NB4 (cell line): ENCODE measurements at places on chromosomes 1 and 21.
A peak's percentile ranks its signal among the peaks of the same experiment; 100 is the strongest.

- DNase-seq: no peak
Observed at GRCh38 chr1:87224201-87224600, 104.5 kb upstream of the LMO4 start.

GRCh38 chr1:226185141-226186036 lies 1.2 kb downstream of the ACBD3 start:
- DNase-seq: peak; percentile 24

GRCh38 chr1:86650065-86650464 lies 54.3 kb upstream of the SH3GLB1 start:
- no peak for DNase-seq

DNA sequence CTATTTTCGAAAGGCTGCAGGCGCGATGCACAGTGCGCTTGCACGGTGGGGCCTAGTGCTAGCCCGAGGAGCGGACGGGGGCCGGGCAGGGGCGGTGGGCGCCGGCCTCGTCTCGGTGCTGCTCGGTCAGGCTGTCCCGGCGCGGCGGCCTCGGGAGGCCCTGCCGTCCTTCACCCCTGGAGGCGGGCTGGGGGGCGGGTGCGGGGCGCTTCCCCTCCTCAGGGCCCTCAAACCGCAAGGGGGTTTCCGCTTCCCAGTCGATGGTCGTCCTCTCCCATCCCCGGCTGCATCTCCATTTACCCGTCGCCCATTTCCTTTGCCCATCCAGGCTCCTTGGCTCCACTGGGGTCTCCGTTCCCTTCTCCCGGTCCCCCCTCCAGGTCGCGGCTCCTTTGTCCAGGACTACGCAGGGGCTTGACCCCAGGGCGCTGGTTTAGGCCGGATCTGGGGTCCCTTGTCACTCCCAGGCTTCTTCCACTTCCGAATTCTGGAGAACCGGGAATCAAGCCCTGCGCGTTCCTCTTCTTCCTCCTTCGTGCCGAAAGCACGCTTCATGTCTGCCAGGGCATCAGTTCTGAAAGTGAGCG lies 196.3 kb upstream of the LMO4 start:
- no peak for DNase-seq

- peak; percentile 92 for DNase-seq
Observed at GRCh38 chr21:44845418-44846223, 27.8 kb upstream of the SUMO3 start.

GRCh38 chr1:87231703-87232367 lies 96.8 kb upstream of the LMO4 start:
- DNase-seq: no peak

DNA sequence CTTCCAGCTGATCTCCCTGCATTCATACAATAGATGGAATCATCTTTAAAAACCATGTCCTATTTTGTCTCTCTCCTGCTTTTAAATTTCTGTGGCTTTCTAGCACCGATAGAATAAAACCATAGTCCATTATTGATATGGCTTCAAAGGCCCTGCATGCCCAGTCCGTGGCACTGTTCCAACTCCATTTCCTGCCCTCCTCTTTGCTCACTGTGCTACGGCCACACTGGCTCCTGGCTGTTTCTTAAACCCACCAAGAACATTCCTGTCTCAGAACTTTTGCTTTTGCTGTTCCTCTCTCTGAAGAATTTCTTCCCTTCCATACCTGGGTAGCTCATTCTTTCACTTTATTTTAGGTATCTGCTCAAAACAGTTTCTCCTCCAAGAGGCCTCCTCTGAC lies 7.2 kb downstream of the SLAMF1 start:
- DNase-seq: peak; percentile 31

DNA sequence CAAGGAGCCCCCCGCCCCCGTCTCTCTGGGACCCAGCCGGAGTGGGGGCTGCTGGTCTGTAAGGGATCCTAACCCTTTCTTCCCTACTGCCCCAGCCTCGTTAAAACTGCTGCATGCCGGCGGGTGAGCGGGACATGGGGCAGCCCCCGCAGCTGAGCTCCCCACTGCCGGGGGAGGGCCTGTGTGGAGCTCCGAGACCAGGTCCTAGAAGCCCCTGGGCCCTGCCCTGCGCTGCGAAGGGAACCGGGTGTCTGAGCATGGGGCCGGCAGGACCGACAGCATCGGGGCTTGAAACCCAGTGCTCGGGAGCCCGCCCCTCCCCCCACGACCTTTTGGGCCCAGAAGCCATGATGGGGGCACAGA lies 9.2 kb upstream of the COL6A1 start:
- no peak for DNase-seq

DNA sequence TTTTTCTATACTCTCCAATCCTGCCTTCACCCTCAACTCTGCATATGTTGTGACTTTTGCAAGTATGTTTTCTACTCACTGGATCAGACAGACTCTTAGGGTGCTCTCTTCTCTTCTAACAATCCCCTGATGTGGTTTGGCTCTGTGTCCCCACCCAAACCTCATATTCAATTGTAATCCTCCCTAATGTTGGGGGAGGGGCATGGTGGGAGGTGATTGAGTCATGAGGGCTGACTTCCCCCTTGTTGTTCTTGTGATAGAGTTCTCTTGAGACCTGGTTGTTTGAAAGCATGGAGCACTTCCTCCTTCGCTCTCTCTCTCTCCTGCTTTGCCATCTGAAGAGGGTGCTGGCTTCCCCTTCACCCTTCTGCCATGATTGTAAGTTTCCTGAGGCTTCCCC lies 148.9 kb upstream of the IGSF21 start:
- DNase-seq: peak; percentile 83

DNA sequence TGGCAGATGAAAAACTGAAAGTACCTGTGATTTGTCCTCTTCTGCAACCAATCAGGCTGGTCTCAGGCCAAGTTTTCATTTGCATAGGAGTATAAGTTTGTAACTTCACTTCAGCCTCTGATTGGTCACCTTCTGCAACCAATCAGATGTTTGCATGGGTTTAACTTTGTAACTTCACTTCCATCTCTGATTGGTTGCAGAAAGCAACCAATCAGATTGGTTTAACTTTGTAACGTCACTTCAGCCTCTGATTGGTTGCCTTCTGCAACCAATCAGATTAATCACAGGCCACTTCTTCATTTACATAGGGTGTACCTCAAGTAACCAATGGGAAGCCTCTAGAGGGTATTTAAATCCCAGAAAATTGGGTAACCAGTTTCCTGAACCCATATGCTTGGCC lies 18.9 kb upstream of the TUT4 start:
- peak; percentile 52 for DNase-seq

DNA sequence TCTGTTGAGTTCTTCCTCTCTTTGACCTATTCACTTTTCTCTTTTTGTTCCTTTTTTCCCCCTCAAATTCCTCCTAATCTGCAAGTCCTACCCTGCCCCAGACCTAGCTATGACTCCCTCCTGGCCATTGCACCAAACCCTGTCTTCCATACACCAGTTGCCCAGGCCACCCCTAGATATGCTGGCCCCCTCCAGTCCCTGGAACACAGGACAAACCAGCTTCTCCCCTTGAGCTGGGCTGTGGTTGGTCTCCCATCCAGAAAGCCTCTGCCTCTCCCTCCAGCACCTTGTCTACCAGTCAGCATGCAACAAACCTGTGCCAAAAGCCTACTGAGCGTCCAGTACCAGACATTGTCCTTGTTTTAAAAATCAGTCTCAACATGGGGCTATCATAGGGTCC lies 59.4 kb downstream of the ELK4 start:
- DNase-seq: no peak

- DNase-seq: no peak
Observed at GRCh38 chr1:201032408-201032807, 8.9 kb upstream of the KIF21B start.

GRCh38 chr1:5341471-5341870 lies 650.8 kb downstream of the NPHP4 start:
- DNase-seq: no peak

- peak; percentile 15 for DNase-seq
Observed at GRCh38 chr1:186643614-186644013, 36.6 kb downstream of the PTGS2 start.

DNA sequence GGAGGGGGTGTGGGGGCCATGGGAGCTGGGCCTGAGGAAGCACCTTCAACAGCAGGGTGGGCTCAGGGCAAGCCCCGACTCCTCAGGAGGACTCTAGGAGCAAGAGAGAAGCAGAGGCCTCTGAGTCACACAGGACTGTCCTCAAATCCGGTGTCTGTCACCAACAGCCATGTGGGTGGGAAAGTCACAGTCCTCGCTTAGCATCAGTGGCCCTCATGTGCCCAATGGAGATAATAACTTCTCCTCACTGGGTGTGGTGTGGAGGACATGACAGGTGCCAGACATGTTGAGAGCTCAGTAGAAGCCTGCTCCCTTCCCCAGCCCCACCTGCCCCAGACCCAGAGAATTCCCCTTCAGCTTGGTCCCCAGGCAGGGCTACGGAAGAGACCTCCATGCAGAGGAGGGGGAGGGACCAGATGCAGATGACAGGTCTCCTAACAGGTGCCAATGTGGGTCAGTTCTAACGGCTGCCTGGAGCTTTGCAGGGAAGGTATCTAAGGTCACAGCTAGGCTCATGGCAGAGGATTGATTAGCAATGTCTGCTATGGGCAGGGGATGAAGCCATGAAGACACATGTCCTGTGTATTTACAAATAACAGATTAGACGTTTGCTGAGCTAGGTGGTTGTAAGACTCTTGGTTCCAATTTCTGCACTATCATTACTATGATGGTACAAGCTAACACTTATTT lies 30.2 kb downstream of the TTC39A start:
- no peak for DNase-seq

- DNase-seq: no peak
Observed at GRCh38 chr21:36694031-36694515, 4.8 kb upstream of the SIM2 start.

DNA sequence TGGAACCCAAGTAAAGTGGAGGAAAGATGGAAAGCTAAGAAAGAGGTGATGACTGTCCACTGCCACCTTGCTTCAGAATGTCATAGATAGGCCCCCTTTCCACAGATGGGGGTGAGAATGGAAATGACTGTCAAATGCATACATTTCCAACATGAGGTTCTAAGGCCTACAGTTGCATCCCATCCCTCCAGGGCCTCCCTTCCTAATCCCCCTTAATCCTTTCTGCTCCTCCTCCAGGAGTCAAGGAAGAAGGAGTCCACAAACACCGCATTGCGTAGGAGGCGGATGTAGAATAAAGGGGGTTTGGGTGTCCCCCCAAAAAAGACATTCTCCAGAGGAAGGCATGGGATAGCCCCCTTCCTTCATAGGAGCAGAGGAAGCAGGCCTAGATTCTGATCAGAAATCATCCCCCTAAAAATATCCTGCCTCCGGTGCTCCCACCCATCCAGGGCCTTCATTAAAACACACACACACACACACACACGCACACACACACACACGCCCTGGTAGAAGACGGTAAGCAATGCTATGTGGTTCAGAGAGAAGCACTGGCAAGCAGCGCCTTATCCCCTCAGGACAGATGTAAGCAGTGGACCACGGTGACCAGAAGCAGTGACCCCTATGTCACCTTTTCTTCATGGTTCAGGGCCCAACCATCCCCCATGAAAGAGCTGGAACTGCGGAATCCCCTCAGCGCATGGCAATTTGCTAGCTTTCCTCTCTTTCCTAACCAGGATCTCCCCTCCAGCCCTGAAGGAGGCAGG lies 2.0 kb downstream of the SV2A start:
- peak; percentile 28 for DNase-seq

DNA sequence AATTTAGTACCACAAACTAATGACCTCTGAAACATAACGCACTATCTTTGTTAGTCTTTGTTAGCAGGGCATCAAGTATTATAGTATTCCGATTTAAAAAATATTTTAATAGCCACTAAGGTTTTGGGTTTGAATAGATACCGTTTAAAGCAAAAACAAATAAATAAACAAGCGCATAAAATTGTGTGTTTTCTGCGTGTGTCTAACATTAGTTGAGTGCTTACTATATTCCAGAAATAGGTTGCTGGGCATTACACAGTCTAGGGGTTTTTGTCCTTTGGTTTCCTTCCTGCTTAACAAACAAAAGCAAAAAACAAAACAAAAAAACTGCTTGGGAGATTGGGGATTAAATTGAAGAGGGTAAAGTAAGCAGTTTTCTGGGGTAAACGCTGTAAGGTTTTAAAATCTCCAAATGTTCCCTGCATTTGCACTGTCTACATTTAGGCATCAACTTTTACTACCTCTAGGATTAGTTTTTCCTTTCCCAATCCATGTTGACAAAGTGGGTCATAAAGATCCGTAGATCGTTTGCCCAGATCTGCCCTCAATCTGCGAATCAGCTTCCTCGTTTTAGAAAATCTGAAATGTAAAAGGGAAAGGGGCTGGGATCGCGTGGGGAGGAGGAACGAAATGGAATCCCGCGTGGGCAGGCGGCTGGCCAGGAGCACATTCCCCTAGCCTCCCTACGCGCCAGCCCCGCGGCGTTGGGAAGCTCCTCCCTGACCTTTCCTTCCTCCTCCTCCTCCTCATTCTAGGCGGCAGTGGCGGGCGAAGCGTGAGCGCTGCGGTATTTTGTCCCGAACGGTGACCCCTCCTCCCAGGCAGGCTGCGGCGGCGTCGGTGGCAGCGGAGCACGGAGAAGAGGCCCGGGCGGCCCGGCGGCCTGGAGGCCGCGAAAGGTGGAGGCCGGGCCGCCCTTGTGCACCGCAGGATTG lies at the start of gene KCTD3:
Gene KCTD3, plus strand, starts transcription at position 749 of the 935 bp plus-strand sequence. CDS start 382 bp downstream, outside the sequence.
- DNase-seq: peak; percentile 83

- peak; percentile 45 for DNase-seq
Observed at GRCh38 chr1:53919675-53920066, 25.7 kb downstream of the DIO1 start.

- no peak for DNase-seq
Observed at GRCh38 chr1:109427171-109427467, 871 bp upstream of the PSMA5 start.

DNA sequence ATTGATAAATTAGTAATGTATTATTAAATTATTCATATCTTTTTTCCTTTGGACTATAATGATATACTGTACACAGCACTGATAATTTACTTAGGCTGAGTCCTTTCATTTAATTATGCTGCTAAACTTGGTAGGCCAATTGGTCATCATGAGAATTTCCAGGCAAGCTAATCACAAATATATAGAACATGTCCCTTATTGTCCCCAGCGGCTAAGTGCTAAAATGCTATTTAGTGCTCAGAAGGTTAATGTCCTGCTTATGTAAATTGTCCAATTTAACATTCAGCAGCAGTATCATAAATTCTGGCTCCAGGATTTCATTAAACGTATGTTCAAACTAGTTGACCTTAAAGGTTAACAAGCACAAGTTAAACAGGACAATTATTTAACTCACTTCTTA lies 30.0 kb upstream of the RRP15 start:
- no peak for DNase-seq

- DNase-seq: no peak
Observed at GRCh38 chr1:73907051-73907450, 290.9 kb downstream of the LRRIQ3 start.

GRCh38 chr1:196180847-196181593 lies 427.2 kb downstream of the KCNT2 start:
- peak; percentile 52 for DNase-seq

GRCh38 chr21:38206646-38207045 lies 50.1 kb upstream of the KCNJ15 start:
- no peak for DNase-seq

DNA sequence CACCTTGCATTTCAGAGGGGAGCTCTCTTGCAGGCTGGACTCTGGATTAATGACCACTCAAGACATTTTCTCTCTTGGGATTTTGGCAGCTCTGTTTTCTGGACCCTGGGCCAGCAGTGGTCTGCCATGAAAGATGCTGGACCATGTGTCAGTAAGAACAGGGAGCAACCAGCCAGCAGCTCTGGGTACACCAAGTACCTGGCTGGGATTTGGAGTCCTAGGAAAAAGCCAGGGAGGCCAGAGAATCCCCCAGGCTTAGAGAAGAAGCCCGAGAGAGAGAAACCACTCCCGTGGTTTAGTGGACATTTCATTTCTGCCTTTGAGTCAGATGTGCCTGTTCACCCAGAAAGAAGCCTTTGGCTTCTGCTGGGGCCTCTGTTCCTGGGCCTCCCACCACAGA lies 2.5 kb downstream of the NFASC start:
- no peak for DNase-seq
